ENCODE measurements at places on chromosomes 2 and 18. TPM values are rescaled to one million over a fixed set of nuclear protein-coding genes. Genes with fewer than 3 reads are reported as not detected.

The FBXO41 gene
- 33.8 TPM for total RNA-seq

GRCh38 chr2:168539945-168540344 is 83.9 kb downstream of the CERS6 start:
- H3K27me3 ChIP-seq = no peaks in the 10 kb centered on the region
- peaks cover 24% of the 10 kb centered on the region for H3K4me1 ChIP-seq
- H3K36me3 ChIP-seq = peaks cover 35% of the 10 kb centered on the region
- no peak overlapping the region for H3K4me3 ChIP-seq

The CTLA4 gene
- total RNA-seq = 104 TPM

The CAPN10 gene
- 48.4 TPM for total RNA-seq

DNA sequence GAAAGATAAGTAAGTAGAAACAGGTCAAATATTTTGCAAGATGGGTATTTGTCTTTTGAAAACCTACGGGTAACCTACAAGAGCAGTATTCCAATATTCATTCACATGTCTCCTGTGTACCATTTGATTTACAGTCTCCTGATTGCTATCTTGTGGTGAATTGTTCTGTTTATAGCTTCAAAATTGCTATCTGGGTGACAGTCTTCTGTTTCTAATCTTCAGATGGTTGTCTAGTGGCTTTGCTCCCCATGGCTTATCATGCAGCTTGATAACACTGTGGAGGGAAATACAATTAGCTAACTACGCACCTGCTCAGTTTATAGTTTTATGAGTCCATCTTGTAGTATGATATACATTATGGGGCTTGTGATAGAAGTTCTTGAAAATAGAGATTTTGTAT is 816.8 kb downstream of the CPS1 start:
- no peak overlapping the region for H3K27ac ChIP-seq
- DNase-seq = no peak
- H3K27me3 ChIP-seq = no peaks in the 10 kb centered on the region
- no peaks in the 10 kb centered on the region for H3K4me1 ChIP-seq

The PLB1 gene
- total RNA-seq = 0.63 TPM

The SP5 gene
- 0.09 TPM for total RNA-seq

- DNase-seq = no peak
- H3K27ac ChIP-seq = peak overlapping the region; percentile 77
- H3K4me1 ChIP-seq = peaks cover 39% of the 10 kb centered on the region
- no peaks in the 10 kb centered on the region for H3K36me3 ChIP-seq
Measured at GRCh38 chr2:8580316-8581233, 101.3 kb upstream of the ID2 start.

- no peaks in the 10 kb centered on the region for H3K4me1 ChIP-seq
- DNase-seq = no peak
- no peaks in the 10 kb centered on the region for H3K27me3 ChIP-seq
- H3K36me3 ChIP-seq = no peaks in the 10 kb centered on the region
Measured at GRCh38 chr2:107737756-107738155, 88.9 kb upstream of the RGPD4 start.

- no peak overlapping the region for H3K27ac ChIP-seq
- no peaks in the 10 kb centered on the region for H3K4me1 ChIP-seq
- H3K4me3 ChIP-seq = no peak overlapping the region
- no peaks in the 10 kb centered on the region for H3K27me3 ChIP-seq
Measured at GRCh38 chr2:78408795-78409118, 616.7 kb upstream of the REG3G start.

DNA sequence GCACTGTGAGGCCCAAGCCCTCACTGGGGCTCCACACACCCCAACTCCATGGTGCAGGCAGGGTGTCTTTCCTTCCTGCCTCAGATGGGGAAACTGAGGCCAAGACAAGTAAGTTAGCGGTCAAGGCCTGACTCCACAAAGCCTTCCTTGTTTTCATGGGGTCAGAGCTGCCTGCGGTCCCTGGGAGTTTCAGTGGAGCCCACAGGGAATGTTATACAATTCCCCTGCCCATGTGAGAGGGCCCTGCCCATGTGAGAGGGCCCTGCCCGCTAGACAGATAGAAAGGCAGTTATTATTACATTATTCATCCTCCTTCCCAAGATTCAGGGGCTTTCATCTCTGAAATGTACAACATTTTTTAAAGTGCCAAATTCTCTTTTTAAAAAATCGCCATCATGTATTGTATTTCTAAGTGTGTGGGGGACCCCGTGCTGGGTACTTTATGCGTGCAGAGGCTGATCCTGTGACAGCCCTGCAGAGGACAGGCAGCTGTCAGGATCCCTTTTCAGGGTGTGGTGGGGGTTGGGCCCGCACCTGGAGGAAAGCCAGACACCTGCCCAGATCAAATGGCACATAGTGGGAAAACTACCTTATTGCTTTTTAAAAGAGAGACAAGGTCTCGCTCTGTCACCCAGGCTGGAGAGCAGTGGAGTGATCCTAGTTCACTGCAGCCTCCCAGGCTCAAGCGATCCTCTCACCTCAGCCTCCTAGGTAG is 23.4 kb downstream of the FBLN7 start:
- H3K4me1 ChIP-seq = peaks cover 10% of the 10 kb centered on the region
- no peak for DNase-seq
- H3K4me3 ChIP-seq = no peak overlapping the region
- H3K27ac ChIP-seq = no peak overlapping the region
- no peaks in the 10 kb centered on the region for H3K36me3 ChIP-seq
- no peaks in the 10 kb centered on the region for H3K27me3 ChIP-seq

GRCh38 chr2:99860720-99861375 is 281.5 kb downstream of the AFF3 start:
- no peak overlapping the region for H3K27ac ChIP-seq
- no peaks in the 10 kb centered on the region for H3K27me3 ChIP-seq
- H3K4me1 ChIP-seq = peaks cover 8% of the 10 kb centered on the region

The FBXO48 gene
- total RNA-seq = 1.2 TPM

- no peak overlapping the region for H3K27ac ChIP-seq
- no peaks in the 10 kb centered on the region for H3K27me3 ChIP-seq
- no peaks in the 10 kb centered on the region for H3K36me3 ChIP-seq
- no peak for DNase-seq
- no peak overlapping the region for H3K4me3 ChIP-seq
Measured at GRCh38 chr18:78692105-78692504, 287.5 kb upstream of the SALL3 start.

The CD207 gene
- not detected for total RNA-seq

DNA sequence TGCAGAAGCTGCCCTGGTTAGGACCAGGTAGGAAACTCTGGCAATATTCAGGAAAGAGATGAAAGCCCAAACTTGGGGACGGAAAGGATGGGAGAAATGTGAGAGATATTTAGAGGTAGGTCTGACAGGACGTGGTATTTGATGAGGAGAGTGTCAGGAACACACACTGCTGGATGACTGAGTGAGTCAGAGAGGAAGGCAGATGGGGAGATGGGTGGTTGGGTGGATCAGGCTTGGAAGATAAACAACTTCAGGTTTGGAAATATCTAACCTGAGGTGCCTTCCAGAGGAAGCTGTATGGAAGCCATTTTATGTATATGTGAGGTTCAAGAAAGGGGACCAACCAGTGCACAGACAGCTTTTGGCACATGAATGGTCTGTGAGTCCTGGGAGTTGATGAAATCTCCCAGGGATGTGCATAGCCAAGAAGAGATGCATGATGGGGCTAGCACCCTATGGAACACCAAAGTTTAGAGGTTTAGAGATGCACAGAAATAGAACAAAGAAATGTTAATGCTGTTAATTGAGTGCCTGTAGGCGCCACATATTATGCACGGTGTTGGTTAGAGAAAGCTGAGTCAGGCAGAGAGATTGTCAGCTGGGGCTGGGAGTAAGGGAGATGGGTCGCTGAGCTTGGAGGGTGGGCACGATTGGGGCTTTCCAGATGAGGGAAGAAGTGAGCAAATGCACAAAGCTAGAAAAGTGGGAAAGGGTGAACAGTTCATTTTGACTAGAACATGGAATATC is 101.0 kb downstream of the VIT start:
- no peak overlapping the region for H3K4me3 ChIP-seq
- H3K27ac ChIP-seq = no peak overlapping the region
- DNase-seq = no peak

- no peak overlapping the region for H3K27ac ChIP-seq
- DNase-seq = peak; percentile 72
- H3K4me1 ChIP-seq = peaks cover 10% of the 10 kb centered on the region
- no peaks in the 10 kb centered on the region for H3K27me3 ChIP-seq
Measured at GRCh38 chr18:49161627-49162026, 210.9 kb upstream of the SMAD7 start.

The MSTN gene
- total RNA-seq = not detected

The ITM2C gene
- total RNA-seq = 8.3 TPM

The DCDC2C gene
- not detected for total RNA-seq

The EGR4 gene
- 1.2 TPM for total RNA-seq

DNA sequence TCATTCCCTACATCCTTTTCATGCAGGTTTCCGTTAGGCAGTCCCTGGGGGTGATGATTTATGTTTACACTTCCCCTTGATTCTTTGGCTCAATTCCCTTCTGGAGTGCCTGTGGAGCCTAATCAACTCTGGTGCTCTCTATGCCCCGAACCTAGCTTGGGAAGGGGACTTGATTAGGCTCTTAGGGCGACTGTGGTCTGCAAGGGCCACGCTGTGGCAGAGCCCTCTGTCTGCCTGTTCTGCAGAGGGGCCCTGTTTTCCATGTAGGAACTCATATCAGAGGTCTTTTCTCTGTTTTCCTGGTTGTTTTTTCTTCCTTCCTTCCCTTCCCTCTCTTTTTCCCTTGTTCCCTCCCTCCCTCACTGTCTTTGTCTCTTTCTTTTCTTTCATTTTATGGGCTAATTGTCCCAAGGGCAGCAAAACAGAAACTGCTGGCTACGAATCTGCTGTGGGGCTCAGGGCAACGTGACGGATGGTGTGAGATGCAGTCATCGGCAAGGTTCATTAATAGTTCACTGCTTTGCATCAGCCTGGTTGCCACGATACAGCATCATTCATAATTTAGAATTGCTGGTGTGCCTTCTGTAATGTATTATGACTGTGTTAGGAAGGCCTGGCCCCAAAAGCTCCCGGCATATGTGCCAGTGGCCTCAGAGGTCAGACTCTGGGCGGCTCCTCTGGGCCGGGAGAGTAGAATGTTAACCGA is 134.5 kb downstream of the NAPG start:
- H3K4me3 ChIP-seq = no peak overlapping the region
- no peaks in the 10 kb centered on the region for H3K4me1 ChIP-seq
- DNase-seq = peak; percentile 31
- H3K27me3 ChIP-seq = no peaks in the 10 kb centered on the region

The KIF5C gene
- 16.9 TPM for total RNA-seq

DNA sequence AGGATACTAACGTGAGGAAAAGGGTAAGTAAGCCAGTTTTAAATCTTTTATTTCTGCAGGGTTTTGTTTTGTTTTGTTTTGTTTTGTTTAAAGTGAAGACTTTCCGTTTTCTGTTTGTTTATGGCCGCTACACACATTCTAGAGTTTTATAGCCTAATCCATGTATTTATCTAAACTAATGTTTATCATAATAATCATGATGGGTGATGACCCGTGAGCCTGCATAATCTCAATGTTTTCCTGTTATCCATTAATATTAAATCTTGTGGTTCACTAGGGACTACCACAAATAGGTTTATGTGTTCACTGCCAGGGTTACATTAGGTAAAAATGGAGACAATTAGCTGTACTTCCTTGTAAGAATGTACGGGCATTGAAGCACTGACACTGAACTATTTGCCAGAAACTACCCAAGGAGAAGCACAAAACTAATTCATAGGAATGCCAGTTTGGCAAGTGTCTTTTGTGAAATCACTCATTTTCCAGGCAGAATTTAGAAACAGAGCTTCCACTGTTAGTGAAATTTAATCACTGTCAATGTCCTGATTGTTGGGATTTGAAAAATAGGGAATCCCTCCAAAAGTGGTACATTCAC is 574.8 kb downstream of the LRP1B start:
- DNase-seq = no peak
- no peaks in the 10 kb centered on the region for H3K27me3 ChIP-seq
- no peak overlapping the region for H3K4me3 ChIP-seq
- no peak overlapping the region for H3K27ac ChIP-seq
- H3K36me3 ChIP-seq = no peaks in the 10 kb centered on the region

GRCh38 chr2:6750411-6751158 is 115.1 kb downstream of the CMPK2 start:
- DNase-seq = no peak
- H3K4me3 ChIP-seq = no peak overlapping the region
- H3K27ac ChIP-seq = no peak overlapping the region
- H3K4me1 ChIP-seq = no peaks in the 10 kb centered on the region
- no peaks in the 10 kb centered on the region for H3K36me3 ChIP-seq
- peaks cover 16% of the 10 kb centered on the region for H3K27me3 ChIP-seq

DNA sequence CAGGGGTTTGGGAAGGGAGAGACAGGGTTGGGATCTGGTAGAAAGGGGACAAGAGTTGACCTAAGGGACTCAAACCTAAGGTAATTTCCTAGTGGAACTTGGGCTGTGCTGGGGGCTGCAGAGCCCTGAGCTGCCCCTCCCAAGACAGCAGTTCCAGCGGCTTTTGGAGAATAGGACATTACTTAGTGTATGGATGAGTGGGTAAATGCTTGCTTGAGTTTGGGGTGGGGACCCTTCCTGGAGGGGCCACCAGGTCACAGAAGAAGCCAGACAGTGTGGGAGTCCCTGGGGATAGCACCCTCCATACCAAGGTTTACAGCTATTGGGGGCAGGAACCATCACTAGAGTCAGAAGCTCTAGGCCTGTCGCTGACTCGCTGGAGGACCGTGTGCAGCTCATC is 111.5 kb downstream of the CAPN13 start:
- peaks cover 15% of the 10 kb centered on the region for H3K27me3 ChIP-seq
- DNase-seq = peak; percentile 44
- no peaks in the 10 kb centered on the region for H3K36me3 ChIP-seq
- no peaks in the 10 kb centered on the region for H3K4me1 ChIP-seq

- H3K4me3 ChIP-seq = no peak overlapping the region
- no peak for DNase-seq
- H3K4me1 ChIP-seq = no peaks in the 10 kb centered on the region
- no peak overlapping the region for H3K27ac ChIP-seq
Measured at GRCh38 chr2:134083548-134083947, 170.3 kb upstream of the MGAT5 start.

DNA sequence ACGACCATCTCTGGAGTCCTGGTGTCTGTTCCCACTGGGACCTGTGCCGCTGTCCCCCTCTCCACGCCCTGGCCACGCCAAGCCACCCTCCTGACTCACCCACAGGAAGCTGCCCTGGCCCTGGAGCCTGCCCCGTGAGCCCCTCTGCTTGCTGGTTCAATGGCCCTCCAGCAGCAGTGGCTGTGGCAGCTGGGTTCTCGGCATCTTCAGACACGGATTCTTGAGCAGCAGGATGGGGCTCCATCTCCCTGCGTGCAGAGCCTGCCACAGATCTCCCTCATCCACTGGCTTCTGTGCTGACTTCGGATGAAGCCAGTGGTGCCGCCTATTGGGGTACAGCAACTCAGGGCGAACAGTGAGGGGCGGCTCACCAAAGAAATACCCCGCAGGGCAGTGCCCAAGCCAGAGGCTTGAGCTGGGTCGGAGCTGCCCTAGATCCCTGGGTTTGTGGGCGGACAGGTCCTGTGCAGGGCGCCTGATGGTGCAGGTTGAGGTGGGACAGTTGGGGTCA is 14.0 kb downstream of the CAPN10 start:
- H3K27me3 ChIP-seq = no peaks in the 10 kb centered on the region
- H3K36me3 ChIP-seq = peaks cover 6% of the 10 kb centered on the region
- no peak overlapping the region for H3K4me3 ChIP-seq
- no peak for DNase-seq

The CD302 gene
- 0.54 TPM for total RNA-seq

- no peaks in the 10 kb centered on the region for H3K4me1 ChIP-seq
- DNase-seq = no peak
- no peaks in the 10 kb centered on the region for H3K36me3 ChIP-seq
- no peak overlapping the region for H3K4me3 ChIP-seq
- H3K27me3 ChIP-seq = no peaks in the 10 kb centered on the region
Measured at GRCh38 chr2:137670111-137670510, 294.2 kb upstream of the HNMT start.

The PXDN gene
- total RNA-seq = 1.3 TPM
